Activated effector memory CD4-positive, alpha-beta T cell treated with Interleukin-2 at 50 U/mL for 16 hours (primary cell): ENCODE measurements at places on chromosomes 11 and 22.

DNA sequence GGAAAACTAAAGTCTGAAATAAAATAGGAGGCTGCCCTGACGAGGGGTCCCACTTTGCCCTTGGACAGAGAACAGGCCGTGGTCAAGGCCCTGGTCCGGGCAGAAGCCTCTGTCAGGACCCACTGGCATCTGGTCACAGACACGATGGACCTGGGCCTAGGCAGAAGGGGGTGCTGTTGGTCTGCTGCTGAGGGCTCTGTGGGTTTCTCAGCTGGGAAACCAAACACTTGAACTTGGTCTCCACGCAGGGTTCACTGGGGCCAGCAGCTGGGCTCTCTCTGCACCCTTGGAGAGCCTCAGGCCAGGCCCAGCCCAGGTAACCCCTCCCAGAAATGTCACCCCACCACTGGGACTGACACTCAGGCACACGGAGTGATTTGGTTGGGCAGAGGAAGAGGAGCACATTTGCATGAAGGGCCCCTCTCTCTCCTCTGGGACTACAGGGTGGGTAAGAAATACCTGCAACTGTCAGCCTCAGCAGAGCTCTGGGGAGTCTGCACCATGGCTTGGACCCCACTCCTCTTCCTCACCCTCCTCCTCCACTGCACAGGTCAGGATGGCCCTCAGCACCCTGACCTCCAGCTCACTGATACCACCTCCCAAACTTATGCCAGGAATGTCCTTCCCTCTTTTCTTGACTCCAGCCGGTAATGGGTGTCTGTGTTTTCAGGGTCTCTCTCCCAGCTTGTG, 48.1 kb upstream of the TOP3B start:
- no peak for DNase-seq

GRCh38 chr11:121154486-121155314, 53.7 kb downstream of the TECTA start:
- DNase-seq: no peak

DNA sequence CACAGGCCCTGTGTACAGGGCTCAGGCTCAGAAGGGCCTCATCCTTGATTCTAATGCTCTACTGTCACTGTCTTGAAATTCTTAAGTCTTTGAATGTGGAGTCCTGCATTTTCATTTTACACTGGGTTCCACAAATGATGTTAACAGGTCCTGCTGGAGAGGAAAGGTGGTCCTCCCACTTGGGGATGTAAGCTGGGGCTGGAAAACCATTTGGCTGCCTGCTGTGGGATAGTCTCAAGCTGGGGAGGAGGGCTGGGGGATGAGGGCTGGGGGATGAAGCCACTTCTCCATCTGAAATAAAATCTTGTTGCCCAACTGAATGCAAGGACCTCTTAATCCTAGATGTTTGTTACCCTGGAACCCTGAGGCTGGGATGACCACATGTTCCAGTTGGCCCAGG, 423.0 kb downstream of the TENM4 start:
- no peak for DNase-seq

GRCh38 chr11:83628622-83629355, 342.6 kb upstream of the CCDC90B start:
- DNase-seq: no peak

- no peak for DNase-seq
Observed at GRCh38 chr11:38460896-38461295, 1862.9 kb upstream of the RAG2 start.

- DNase-seq: no peak
Observed at GRCh38 chr22:47645450-47645914, 883.0 kb downstream of the TBC1D22A start.
